Stimulated activated CD8-positive, alpha-beta memory T cell treated with anti-CD3 and anti-CD28 coated beads, Interleukin-4, amount 100 ng/mL, for 24 hours (primary cell): ENCODE measurements at places on chromosomes 12 and 14.

- no peak for DNase-seq
Observed at GRCh38 chr12:8612629-8613028, at the start of gene AICDA. TSS of gene AICDA (minus strand) at chr12:8612859. CDS start at chr12:8612767, 92 bp downstream.

- DNase-seq = no peak
Observed at GRCh38 chr12:45010059-45010458, 40.8 kb downstream of the DBX2 start.

DNA sequence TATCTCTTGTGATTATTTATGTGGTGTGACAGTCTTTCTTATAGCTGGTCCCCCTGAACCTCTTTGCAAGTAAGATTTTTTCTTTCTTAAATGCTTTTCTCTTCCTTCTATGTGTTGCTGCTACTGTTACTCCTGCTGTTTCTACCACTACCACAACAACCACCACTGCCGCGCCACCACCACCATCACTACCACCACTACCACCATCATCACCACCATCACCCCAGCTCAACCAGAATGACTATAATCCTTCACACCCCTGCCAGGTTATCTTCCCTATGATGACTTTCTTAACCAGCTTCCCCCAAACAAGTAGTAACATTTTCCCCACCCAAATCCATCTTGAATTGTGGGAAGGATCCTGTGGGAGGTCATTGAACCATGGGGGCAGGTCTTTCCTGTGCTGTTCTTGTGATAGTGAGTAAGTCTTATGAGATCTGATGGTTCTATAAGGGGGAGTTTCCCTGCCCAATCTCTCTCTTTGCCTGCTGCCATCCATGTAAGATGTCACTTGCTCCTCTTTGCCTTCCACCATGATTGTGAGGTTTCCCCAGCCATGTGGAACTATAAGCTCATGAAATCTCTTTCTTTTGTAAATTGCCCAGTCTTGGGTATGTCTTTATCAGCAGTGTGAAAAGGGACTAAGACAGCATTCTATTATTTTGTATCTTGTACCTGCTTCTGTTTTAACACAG lies 52.2 kb downstream of the CHST11 start:
- no peak for DNase-seq

DNA sequence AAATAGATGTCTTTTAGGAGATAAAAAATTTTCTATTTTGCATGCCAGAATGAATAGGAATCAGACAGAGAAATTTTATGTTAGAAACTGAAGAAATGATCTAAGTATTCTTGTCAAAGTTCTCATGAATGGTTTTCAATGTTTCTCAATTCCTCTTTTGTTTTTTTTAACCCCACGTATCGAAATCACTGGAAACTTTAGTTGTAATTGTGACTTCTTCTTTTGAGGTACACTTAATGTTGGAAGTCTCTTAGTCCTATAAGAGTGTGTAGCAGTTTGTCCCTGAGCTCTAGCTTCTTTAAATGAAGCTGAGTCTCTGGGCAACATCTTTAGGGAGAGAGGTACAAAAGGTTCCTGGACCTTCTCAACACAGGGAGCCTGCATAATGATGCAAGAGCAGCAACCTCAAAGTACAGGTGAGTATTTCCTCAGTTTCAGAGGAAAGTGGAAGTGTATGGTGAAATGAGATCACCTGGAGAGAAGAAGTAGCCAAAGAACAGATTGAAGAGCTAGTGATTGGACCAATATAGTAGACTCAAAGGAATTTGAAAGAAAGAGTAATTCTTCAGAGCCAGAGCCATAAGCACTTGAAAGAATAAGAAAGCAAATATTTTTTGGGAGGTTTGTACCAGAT lies at the start of gene CLEC6A:
Gene CLEC6A (plus strand): TSS at position 236 of the 634 bp plus-strand sequence. CDS start 150 bp downstream, at position 386.
- DNase-seq = no peak

GRCh38 chr12:124015494-124016461 lies 42.8 kb downstream of the ZNF664 start:
- DNase-seq = no peak

DNA sequence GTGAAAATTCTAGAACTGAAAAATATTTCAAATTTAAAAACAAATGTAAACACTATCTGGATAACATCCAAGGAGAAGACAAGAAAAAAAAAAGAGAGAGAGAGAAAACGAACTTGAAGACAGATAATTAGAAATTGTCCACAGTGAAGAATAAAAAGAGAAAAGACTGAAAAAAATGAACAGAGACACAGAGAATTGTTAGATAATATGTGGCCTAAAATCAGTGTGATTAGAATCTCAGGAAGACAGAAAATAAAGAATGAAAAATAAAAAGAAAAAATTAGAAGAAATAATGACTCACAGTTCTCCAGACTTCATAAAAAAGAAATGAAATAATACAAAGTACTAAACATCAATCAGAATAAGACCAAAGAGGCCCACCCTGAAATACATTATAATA lies 1209.3 kb downstream of the FSCB start:
- no peak for DNase-seq

DNA sequence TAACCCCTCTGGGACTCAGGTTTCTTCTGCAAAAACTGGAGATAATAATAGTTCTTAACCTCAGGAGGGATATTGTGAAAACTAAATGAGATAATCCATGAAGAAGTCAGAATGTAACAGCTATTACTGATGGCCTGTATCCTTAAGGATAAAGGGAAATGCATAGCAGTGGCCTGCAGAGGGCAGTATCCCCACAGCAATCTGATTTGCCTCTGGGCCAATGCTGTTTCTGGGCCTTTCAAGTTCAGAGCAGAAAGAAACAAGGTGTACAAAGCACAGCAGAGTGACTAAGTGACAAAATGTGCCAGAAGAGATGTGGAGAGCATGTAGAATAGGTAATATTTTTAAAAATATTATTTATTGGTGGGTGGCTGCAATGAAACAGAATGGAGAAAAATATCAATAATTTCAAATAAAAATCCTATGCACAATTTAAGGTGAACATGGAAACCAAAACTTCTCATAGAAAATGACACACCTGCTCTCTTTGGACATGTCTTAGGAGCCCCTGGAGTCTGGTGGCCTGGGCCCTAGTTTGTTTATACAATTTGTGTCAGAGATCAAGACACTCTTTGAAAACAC lies 90.3 kb downstream of the C12orf75 start:
- peak; percentile 37 for DNase-seq

- DNase-seq = no peak
Observed at GRCh38 chr12:49259452-49259851, 5.4 kb upstream of the TUBA1C start.

GRCh38 chr12:86838711-86839110 lies 582.5 kb upstream of the MGAT4C start:
- no peak for DNase-seq

DNA sequence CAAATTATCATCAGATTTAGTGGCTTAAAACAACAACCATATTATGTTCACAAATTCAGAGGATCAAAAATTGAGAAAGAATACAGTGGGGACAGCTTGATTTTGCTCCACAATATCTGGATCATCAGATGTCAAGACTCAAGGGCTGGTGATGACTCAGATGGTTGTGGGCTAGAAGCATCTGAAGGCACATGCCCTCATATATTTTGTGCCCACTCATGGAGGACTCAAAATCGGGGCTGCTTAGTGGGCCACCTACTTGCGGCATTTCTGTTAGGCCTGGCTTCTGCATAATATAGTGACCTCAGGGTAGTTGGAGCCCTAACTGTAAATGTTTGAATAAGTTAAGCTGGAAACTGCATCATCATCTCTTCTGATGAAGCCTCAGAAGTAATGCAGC lies 584.5 kb downstream of the SLC16A7 start:
- no peak for DNase-seq
